NCI-H1694 treated with DMSO at 0.1 percent for 48 hours (cell line): ENCODE measurements at places on chromosomes 12 and 14.

DNA sequence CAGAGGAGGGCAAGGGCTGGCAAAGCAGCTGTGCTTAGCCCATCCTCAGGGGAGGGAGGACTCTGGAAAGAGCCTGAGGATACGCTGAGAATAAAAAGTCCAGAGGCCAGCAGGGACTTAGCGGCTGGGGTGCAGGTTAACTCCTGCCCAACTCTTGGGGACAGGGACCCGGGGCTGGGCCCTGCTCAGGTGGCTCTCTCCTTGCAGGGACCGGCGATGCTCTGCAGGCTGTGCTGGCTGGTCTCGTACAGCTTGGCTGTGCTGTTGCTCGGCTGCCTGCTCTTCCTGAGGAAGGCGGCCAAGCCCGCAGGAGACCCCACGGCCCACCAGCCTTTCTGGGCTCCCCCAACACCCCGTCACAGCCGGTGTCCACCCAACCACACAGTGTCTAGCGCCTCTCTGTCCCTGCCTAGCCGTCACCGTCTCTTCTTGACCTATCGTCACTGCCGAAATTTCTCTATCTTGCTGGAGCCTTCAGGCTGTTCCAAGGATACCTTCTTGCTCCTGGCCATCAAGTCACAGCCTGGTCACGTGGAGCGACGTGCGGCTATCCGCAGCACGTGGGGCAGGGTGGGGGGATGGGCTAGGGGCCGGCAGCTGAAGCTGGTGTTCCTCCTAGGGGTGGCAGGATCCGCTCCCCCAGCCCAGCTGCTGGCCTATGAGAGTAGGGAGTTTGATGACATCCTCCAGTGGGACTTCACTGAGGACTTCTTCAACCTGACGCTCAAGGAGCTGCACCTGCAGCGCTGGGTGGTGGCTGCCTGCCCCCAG lies 2.8 kb downstream of the B3GNT4 start:
- DNase-seq = no peak

GRCh38 chr12:102061096-102061559 lies 663 bp downstream of the WASHC3 start:
- no peak for DNase-seq

GRCh38 chr12:8667270-8667669 lies 4.6 kb upstream of the MFAP5 start:
- DNase-seq = no peak

DNA sequence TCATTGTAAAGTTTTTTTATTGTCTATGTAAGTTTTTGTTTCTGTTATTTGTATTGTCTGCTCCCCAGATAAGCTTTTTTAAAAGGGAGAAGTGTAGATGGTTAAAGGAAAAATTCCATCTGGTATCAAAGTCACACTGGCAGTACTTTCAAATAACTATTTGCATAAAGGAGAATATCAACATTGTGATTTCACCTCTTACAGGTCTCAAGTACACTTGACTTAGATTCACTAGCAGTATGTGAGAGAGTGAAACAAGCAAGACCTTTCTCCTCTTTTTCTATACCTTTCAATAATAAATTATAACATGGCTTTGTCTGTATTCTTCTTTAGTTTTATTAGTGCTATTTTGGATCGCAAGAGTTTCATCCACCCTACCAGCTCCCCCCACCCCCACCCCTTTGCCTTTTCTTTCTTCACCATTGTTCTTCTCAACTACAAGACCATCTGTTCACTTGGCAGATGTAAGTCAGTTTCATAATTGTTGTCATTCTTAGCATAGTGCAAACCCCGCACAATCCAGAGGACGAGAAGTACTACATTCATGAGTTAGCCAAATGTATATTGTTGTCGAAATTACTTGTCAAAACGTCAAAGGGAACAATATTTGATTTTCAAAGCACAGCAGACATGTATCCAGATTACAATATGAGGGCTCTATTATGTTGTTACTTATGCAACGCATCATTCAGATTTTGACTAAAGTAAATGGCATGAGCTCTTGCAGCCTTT lies 602.7 kb upstream of the FLRT2 start:
- peak; percentile 89 for DNase-seq

DNA sequence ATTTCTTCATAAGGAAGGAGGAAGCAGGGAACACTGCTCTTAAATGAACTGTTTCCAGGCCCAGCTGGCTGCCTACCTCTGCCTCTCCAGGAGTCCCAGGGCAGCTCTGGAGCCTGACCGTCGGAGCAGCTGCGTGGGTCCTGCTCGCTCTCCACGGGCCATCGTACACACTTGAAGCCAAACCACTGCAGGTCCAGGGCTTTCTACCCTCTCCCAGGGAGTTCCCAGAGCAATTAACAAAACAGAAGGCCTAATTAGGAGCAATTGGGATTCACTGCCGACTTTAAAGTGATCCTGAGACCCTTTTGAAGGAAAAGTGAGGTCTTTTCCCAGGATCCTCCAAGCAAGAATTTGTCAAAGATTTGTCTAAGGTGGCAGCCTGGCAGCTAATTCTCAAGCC lies 76.9 kb downstream of the OTX2 start:
- no peak for DNase-seq

GRCh38 chr12:455821-456220 lies 3.9 kb upstream of the B4GALNT3 start:
- DNase-seq = no peak

DNA sequence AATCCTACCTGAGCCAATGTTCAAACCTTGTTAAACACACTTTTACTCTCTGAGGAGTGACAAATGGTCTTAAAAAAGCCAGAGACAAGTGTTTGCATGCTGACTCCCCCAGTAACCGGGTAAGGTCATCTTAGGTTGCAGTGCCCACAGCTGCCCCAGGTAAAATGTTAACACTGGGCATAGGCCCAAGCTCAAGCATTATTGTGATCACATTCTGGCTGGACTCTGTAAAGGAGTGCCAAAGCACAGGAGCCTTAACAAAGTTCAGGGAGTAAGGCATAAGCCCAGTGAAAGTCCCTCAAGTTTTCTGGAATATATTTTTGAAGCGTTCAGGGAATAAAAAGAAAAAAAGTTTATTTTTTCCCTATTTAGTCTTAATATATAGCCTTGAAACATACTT lies 8.6 kb downstream of the EDDM3A start:
- DNase-seq = no peak
